ENCODE measurements at places on chromosomes 13 and 19.
A peak's percentile ranks its signal among the peaks of the same experiment; 100 is the strongest.

- DNase-seq: no peak
These were observed 58.3 kb upstream of the MEDAG start for GRCh38 chr13:30847650-30848307.

DNA sequence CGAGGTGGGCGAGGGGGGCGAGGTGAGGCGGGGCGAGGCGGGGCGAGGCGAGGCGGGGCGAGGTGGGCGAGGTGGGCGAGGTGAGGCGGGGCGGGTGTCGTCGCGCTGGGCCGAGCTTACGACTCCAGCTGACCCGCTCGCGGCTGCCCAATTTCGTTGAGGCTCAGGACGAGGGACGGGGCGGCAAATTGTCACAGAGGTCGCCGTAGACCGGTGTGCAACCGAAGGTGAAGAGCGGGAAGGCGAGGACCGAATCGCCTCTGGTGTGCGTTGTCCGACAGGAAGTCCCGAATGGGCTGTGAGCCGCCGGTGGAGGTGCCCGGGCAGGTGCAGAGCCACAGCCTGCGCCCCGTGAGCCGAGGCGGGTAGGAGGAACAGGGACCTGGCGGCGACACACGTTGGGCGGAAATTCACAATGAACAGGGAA lies at the start of gene LACC1:
Gene LACC1, plus strand, starts transcription at position 150 of the 427 bp plus-strand sequence. CDS start 1,082 bp downstream, outside the sequence.
- DNase-seq: peak; percentile 13

DNA sequence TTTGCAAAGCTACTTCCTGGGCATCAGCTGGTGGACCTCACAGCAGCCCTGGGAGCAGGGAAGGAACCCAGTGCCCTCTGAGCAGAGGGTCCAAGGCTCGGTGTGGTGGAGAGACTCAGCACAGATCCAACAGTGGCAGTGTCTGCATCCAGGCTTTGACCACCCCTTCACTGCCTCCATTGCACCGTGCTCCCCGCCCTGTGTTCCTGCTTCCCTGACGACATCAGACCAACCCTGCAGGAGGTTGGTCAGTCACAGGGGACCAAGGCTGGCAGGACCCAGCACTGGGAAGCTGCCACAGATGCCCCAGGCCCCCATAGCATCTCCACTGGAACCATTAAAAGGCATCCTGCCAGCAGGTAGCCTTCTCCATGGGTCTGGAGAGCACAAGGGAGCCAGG lies 7.8 kb upstream of the VSTM2B start:
- no peak for DNase-seq

DNA sequence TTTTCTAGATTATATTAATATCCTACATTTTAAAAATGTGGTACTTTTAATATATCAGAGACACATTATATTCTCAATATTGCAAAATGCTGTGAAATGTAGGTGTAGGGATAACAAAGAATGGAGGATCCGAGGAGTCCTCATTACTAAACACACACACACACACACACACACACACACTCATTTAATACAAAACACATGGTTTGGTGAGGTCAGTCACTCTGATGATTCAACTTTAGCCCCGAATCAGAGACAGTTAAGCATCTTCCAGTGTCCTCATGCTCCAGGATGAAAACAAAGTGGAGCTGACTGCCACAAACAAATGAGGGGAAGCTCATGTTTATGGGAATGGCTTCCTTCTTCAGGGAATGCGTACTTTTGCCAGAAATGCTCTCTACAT lies 147.5 kb downstream of the CYSLTR2 start:
- DNase-seq: no peak
